ENCODE measurements at places on chromosomes 4 and X.

- no peak for DNase-seq
Observed at GRCh38 chrX:19836337-19836736, 51.1 kb downstream of the SH3KBP1 start.

GRCh38 chr4:168876106-168876505, 133.9 kb downstream of the CBR4 start:
- DNase-seq, result no peak

GRCh38 chrX:46444011-46444410, 101.2 kb downstream of the ZNF674 start:
- no peak for DNase-seq

GRCh38 chr4:148787831-148788477, 345.7 kb upstream of the NR3C2 start:
- DNase-seq, result no peak

DNA sequence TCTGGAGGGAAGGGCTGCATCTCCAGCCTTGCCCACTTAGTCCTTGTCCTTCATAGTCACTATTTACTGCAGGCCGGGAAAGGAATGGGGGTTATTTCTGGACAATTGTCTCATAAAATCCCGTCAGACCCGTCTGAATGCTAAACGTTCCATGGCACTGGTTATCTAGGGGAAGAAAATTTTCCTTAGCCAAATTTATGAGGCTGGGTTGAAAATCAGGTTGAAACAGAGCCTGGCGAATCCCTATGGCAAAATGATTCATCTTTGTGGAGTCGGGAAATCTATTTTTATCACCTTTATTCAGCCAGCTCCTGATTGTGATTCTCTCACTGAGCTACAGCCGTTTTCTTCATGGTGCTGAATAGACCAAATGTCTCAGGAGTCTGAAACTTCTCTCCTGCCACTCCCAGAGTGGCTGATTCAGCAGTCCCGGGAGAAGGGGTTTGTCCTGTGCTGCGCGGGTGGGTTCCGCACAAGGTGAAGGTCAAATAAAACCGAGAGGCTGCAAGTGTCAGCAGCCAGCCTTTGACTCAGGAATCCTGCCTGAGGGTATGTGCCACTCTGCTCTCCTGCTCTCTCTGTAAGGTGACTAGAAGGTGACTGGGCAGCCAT, 1.0 kb downstream of the LIMCH1 start:
- DNase-seq, result no peak

GRCh38 chr4:98659741-98660462, 1.5 kb upstream of the TSPAN5 start:
- DNase-seq, result no peak

All from endothelial cell (in vitro differentiated cells).